ENCODE measurements at places on chromosomes 2 and 18.

GRCh38 chr2:154914561-154914960, 216.1 kb downstream of the KCNJ3 start:
- DNase-seq, result no peak

DNA sequence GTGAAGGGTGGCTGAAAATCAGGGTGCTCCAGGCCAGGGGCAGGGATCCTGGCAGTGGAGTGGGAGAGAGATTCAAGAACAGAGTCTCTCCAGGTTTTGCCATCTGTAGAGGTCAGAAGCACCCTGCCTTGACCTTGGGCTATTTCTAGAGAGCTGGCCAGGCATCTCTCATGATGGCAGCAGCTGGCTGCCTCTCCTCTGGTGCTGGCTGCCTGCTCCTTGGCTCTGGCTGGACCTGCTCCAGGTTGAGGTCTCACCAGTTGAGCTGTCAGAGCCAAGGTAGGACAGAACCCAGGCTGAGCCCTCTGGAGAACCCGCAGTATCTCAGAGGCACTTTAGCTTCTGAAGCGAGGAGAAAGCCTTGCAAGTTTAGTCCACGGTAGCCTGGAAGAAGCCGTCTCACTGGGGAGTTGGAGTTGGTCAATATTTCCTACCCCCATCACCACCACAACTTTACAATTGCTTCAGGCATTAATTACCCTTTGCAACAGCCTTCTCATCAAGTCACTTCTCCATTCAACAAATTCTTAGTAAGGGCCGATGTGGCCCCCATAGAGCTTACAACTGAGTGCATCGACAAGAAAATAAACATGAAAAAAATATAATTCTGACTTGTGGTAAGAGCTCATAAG, 25.6 kb downstream of the GNLY start:
- no peak for DNase-seq

- no peak for DNase-seq
Measured at GRCh38 chr2:179338681-179339080, 74.0 kb upstream of the SESTD1 start.

DNA sequence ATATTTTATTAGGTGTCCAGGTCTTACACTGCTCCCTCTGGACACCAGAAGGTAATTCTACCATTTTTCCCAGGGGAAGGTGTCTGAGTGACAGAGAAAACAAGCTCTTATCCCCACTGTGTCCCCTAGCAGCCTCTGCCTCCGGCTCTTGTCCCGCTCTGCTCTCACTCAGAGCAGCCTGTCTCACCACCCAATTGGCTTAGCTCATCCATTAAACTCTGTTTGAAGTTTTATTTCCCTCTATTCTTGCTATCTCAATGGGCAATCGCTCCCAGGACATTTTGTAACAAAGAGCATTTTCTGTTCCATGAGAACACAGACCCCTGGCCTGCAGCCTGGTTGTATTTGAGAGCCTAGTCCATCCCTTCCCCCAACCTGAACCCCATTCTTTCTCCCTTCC, 90.6 kb upstream of the LDAH start:
- DNase-seq, result no peak

DNA sequence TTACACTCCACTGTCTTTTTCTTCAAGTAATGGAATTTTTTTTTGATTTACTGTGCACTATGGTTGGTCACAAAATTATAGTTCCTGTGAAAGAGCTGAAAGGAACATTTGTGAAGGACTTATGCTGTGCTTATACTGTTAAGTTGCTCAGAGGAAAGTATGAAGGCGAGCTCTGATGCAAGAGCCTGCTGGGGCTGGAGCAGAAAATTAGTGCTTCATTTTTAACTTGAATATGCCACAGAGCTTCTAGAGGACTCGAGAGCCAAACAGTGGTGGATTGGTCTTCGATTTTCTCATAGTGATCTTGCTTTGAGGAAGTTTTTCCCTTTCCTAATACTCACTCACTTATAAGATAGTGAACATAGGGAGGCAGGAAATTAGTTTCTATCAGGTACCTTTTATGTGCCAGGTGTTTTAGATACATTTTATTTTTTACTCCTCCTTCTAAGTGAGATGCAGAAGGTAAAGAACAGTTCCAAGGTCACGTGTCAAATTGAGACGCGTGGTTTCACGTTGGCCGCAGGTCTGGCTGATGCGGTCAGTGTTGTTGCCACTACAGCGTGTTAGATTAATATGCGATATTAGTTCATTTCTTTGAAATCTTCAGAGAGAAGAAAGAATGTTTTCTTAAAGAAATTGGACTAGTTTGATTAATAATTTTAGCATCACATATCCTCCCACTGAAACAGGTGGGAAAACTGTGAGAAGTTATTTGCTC, 20.2 kb downstream of the GATA6 start:
- DNase-seq, result no peak

Measured in stimulated activated CD4-positive, alpha-beta T cell treated with anti-CD3 and anti-CD28 coated beads, Interleukin-1b, Interleukin-23, amount 100 ng/mL, for 24 hours (primary cell).